ENCODE measurements at places on chromosomes 3 and 15.

DNA sequence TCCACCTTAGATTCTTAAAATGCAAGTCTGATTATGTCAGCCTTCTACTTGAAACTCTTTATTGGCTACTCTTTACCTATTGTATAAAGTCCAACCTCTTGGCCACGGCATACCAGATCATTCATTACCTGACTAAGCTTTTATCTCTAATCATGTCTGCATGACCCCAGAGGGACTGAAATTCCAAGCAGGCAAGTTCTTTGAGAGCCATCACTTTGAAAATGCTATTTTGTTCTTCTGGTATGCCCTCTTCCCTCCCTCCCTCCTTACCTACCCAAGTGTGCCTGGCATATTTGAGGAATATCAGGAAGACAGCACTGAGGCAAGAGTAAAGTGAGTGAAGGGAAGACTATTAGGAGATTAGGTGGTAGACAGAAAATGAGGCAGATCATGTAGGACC lies 57.5 kb downstream of the KCNMB2 start:
- no peak for DNase-seq

DNA sequence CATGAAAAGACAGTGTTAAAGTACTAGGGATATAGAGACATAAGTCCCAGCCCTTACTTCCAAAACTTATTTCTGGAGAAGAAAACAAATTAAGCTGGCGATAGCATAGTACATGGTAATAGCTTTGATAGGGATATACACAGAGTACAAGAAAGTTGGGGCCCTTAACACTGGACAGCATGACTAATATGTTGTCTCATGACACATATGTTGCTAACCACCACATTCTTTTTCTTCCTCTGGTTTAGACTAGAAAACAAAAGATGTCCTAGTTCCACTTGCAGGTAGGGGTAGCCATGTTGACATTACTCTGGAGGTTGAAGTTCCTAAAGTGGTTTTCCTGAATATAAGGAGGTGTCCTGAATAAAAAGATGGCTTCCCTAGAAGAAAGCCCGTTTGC lies 75.3 kb downstream of the RFX7 start:
- no peak for DNase-seq

DNA sequence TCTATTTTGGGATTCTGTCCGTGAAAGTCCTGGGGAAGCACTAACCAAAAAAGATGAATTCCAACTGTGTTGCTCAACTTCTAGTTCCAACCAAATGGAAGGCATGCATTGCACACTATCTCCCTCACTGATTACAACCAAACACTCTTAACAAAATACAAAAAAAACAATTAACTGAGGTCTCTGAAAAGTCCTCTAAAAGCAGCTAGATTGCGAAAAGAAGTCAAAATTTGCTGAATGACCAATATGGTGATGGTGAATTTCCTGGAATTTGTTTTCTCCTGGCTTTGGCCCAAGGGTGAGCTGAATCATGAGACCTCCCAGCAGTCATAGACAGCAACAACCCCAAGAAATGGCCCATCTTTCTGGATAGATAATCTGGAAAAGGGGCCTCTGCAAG lies 28.3 kb downstream of the CYP19A1 start:
- DNase-seq = no peak

- DNase-seq = no peak
Observed at GRCh38 chr15:40075298-40076044, 33.2 kb downstream of the BMF start.

GRCh38 chr3:54069961-54070360 lies 52.4 kb upstream of the CACNA2D3 start:
- no peak for DNase-seq

DNA sequence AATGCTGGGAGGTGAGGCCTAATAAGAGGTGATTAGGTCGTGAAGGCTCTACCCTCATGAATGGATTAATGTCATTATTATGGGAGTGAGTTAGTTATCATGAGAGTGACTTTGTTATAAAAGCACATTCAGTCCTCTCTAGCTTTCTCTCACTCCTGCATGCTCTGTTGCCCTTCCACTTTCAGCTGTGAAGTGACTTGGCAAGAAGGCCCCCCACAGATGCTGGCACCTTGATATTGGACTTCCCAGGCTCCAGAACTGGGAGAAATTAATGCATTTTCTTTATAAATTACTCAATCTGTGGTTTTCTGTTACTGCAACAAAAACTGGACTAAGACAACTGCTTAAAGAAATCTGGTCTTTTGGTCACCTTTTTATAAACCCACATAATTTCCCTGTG lies 144.3 kb downstream of the FBN1 start:
- no peak for DNase-seq
